ENCODE measurements at places on chromosomes 7 and 10.
A peak's percentile ranks its signal among the peaks of the same experiment; 100 is the strongest.

DNA sequence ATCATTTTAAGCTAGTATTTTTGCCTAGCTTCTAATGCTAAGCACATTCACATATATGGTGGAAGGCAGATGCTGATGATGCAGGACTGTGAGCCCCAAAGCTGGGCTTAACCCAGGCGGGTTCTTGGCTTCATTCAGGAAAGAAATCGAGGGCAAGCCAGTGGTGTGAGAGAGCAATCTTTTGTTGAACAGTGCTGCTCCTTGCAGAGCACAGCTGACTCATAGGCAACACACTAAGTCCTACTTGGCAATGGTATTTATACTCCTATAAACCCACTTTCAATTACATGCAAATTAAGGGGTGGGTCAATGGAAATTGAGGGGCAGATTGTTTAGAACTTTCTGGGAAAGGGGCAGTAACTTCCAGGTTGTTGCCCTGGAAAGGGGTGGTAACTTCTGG, 42.0 kb upstream of the CELF2 start:
- no peaks in the 10 kb centered on the region for H3K4me1 ChIP-seq
- no peak overlapping the region for H3K4me3 ChIP-seq
- H3K27ac ChIP-seq = no peak overlapping the region
- peaks cover 6% of the 10 kb centered on the region for H3K27me3 ChIP-seq
- DNase-seq = no peak

DNA sequence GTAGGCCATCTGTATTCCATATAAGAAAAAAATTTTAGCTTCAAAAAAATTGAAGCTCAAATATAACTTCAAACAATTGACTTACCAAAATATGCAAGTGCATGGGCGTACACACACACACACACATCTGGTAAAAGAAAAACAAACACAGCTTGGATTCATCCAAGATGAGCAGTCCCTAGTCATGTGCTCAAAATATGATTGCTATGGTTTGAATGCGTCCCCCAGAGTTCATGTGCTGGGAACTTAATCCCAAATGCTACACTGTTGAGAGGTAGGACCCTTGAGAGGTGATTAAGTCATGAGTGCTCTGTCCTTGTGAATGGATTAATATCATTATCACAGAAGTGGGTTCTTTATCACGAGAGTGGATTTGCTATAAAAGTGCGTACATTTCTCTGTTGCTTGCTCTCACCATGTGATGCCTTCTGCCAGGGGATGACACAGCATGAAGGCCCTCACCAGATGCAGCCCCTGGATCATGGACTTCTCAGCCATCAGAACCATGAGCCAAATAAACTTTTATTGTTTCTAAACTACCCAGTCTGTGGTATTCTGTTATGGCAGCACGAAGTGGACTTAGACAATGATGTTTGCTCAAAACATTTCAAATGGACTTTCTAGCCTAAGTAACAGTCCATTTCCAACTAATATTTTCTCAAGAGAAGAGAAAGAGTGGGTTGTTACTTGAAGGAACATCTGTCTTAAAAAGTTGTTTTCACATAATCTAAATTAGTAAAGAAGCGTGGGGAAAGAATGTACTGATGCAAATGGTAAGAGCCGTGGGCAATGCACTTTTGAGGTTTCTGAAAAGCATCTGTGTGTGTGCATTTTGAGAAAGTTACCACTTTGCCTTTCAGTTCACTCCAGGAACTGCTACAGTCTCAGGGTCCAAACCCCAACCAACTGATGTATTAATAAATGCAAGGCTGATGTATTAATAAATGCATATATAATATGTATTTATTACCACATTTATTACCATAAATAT, 15.1 kb upstream of the SVIL start:
- no peak overlapping the region for H3K27ac ChIP-seq
- no peaks in the 10 kb centered on the region for H3K27me3 ChIP-seq
- peaks cover 27% of the 10 kb centered on the region for H3K4me1 ChIP-seq
- H3K4me3 ChIP-seq = no peak overlapping the region
- no peak for DNase-seq

- no peak overlapping the region for H3K4me3 ChIP-seq
- H3K27ac ChIP-seq = no peak overlapping the region
Observed at GRCh38 chr7:87156709-87157108, 4.5 kb downstream of the DMTF1 start.

DNA sequence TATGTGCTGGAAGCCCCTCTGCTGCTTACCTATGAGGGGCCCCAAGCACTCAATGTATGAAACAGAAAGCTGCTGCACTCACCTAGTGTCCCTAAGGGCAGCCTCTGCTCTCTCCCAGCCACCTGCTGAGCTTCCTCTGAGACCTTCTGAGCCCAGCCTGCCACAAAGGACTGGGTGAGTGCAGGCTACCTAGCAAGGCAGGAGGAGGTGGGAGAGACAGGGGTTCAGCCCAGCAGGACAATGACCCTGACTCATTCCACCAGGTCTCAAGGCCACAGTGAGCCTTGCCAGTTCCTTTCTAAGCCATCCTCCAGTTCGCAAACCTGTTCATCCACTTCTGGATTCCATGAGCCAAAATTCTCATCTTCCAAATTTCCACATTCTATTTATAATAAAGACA, 16.3 kb downstream of the VOPP1 start:
- peaks cover 17% of the 10 kb centered on the region for H3K36me3 ChIP-seq
- H3K4me1 ChIP-seq = peaks cover 87% of the 10 kb centered on the region
- no peak for DNase-seq
- no peaks in the 10 kb centered on the region for H3K27me3 ChIP-seq

GRCh38 chr10:116029826-116030225, 243.2 kb downstream of the GFRA1 start:
- peaks cover 3% of the 10 kb centered on the region for H3K27me3 ChIP-seq
- no peaks in the 10 kb centered on the region for H3K36me3 ChIP-seq
- no peak overlapping the region for H3K4me3 ChIP-seq
- H3K4me1 ChIP-seq = no peaks in the 10 kb centered on the region

DNA sequence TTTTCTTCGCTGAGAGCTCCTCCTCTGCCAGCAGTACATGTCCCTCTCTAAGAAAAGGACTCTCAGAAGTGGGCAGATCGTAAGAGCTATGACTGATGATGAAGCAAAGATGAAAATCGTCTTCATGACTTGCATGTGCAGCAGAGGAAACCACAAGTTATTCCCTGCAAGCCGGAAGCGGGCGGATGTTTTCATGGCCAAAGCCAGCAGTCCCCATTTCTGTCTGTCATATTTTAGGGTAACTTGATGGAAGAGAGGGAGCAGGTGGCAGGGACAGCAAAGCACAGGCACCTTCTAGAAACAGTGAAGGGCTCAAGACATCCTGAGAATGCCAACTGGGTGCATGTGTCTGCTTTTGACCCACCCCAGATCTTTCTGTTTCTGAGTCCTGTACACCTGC, 19.9 kb downstream of the KLF6 start:
- peaks cover 62% of the 10 kb centered on the region for H3K4me1 ChIP-seq
- H3K27ac ChIP-seq = peak overlapping the region; percentile 28
- DNase-seq = peak; percentile 65
- no peaks in the 10 kb centered on the region for H3K36me3 ChIP-seq
- peak overlapping the region; percentile 30 for H3K4me3 ChIP-seq
- no peaks in the 10 kb centered on the region for H3K27me3 ChIP-seq

- no peak overlapping the region for H3K27ac ChIP-seq
- H3K4me3 ChIP-seq = no peak overlapping the region
- peaks cover 46% of the 10 kb centered on the region for H3K36me3 ChIP-seq
- no peak for DNase-seq
- no peaks in the 10 kb centered on the region for H3K27me3 ChIP-seq
Observed at GRCh38 chr7:3013975-3014792, 29.5 kb downstream of the CARD11 start.

DNA sequence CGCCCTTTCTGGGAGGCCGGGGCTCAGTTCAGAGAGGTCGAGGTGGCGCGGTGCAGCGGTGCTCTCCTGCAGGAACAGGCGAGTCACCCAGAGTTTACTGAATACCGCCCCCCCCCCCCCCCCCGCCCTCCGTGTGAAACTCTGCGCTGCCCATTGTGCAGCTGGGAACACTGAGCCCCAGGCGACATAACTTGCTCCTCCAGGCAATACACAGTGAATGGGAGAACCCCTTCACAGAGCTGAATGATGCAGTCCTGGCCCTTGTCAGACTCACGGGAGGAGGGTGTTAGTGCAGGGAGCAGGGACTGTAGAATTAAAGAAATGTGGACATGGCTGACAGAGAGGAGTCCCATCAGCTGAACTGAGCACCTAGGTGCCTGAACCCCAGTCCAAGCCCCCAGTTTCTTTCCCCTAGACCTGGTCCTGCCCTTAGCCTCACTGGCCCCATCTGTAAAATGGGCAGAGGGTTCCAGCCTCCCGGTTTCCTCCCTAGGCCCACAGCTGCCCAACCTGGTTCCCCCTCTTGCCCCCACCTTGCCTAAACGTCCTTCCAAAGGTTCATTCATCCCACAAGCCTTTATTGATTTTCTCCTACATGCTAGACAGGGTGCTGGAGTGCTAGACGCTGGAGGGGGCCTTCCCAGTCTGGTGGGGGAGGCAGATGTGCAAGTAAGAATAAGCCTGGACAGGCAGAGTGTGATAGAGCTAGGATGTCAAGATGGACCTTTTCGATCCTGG, 869 bp upstream of the LOXL4 start:
- DNase-seq = no peak
- H3K4me1 ChIP-seq = peaks cover 8% of the 10 kb centered on the region
- H3K27ac ChIP-seq = no peak overlapping the region
- peaks cover 35% of the 10 kb centered on the region for H3K27me3 ChIP-seq
- H3K36me3 ChIP-seq = no peaks in the 10 kb centered on the region

GRCh38 chr10:1364151-1364910, 308.1 kb downstream of the WDR37 start:
- no peak overlapping the region for H3K27ac ChIP-seq
- no peaks in the 10 kb centered on the region for H3K36me3 ChIP-seq
- no peaks in the 10 kb centered on the region for H3K4me1 ChIP-seq
- no peak for DNase-seq

GRCh38 chr10:369221-369683, 234.0 kb downstream of the ZMYND11 start:
- H3K36me3 ChIP-seq = peaks cover 3% of the 10 kb centered on the region
- no peaks in the 10 kb centered on the region for H3K4me1 ChIP-seq
- H3K4me3 ChIP-seq = no peak overlapping the region
- H3K27me3 ChIP-seq = no peaks in the 10 kb centered on the region
- no peak overlapping the region for H3K27ac ChIP-seq

DNA sequence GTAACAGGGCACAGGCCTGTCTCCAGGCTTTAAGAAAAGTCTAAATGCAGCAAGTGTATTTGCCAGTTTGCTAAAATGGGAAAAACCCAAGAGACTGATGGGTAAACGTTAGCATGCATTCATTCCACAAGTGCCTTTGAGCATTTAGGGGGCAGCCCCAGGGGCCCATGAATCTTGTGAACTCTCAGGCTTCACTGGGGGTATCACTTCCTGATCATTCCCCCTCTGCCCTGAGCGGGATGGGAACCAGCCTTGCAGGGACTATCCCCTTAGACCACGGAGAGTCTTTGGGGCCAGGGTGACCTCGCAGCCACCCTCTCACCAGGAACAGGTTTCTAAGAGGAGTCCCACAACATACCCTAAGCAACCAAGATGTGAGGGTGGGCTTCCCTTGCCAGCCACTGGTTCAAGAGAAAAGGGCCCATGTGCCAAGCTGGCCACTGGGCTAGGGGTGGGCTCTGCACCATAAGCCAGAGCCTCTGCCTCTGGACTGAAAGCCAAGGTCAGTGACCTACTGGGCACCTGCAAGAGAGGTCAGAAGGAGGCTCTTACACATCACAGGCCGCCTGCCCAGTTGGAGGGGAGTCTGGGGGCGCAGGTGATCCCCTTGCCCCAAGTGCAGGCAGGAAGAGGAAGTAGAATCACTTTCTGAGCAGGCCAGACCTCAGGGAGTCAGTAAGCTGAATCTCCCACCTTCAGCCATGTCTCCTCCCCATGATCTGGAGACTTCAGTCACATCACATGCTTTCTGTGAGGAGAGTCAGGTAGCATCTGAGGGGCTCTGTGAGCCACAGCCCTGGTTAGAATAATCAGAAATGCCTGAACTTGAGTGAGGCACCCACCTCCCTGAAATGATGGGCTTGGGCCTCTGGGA, 75.0 kb downstream of the C10orf105 start:
- no peaks in the 10 kb centered on the region for H3K27me3 ChIP-seq
- no peaks in the 10 kb centered on the region for H3K4me1 ChIP-seq
- H3K36me3 ChIP-seq = no peaks in the 10 kb centered on the region
- DNase-seq = no peak

- no peaks in the 10 kb centered on the region for H3K27me3 ChIP-seq
- DNase-seq = no peak
- no peak overlapping the region for H3K27ac ChIP-seq
Observed at GRCh38 chr7:29598613-29599012, 35.0 kb downstream of the PRR15 start.

DNA sequence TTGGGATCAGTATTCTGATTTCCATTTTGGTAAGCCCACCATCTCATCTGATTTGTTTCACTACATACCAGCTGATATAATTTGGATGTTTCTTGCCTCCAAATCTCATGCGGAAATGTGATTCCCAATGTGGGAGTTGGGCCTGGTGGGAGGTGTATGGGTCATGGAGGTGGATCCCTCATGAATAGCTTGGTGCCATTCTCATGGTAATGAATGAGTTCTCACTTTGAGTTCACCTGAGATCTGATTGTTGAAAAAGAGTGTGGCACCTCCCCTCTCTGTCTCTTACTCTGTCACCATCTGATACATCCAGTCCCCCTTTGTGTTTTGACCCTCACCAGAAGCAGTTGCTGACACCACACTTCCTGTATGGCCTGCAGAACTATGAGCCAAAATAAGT, 347.3 kb downstream of the ARL4A start:
- no peak for DNase-seq
- no peaks in the 10 kb centered on the region for H3K36me3 ChIP-seq
- no peaks in the 10 kb centered on the region for H3K27me3 ChIP-seq
- H3K27ac ChIP-seq = no peak overlapping the region
- no peak overlapping the region for H3K4me3 ChIP-seq

DNA sequence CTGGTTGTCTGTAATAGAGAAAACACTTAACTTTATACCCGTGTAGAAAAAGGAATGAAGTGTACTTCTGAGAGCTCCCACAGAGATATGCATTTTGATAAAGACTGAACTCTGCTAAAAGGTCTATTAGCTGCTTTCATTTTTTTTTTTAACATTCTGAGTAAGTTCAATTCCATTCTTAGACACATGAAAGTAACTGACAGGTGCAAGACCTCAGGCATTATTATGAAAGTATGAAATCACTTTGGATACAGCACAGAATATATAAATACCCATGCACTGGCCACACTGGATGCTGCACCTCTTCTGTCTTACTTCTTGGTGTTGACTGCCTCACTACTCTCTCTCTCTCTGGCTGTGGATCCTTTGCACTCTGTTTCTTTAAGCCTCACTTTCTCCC, 46.2 kb downstream of the VWDE start:
- H3K36me3 ChIP-seq = no peaks in the 10 kb centered on the region
- no peaks in the 10 kb centered on the region for H3K4me1 ChIP-seq
- no peak for DNase-seq

- no peak overlapping the region for H3K27ac ChIP-seq
- H3K27me3 ChIP-seq = no peaks in the 10 kb centered on the region
- H3K36me3 ChIP-seq = no peaks in the 10 kb centered on the region
- DNase-seq = no peak
- H3K4me3 ChIP-seq = no peak overlapping the region
Observed at GRCh38 chr10:75331081-75331480, 70.5 kb downstream of the ZNF503 start.

DNA sequence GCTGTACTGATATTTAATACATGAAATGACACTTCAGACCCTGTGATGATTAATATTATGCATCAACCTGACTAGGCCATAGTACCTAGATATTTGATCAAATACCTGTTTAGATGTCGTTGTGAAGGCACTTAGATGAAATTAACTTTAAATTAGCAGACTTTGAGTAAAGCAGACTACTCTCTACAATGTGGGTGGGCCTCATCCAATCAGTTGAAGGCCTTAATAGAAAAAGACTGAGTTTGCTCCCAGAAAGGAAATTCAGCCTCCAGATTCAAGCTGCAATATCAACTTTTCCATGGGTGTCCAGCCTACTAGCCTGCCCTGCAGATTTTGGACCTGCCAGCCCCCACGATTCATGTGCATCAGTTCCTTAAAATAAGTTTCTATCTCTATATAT, 68.6 kb upstream of the TMEM168 start:
- H3K36me3 ChIP-seq = peaks cover 6% of the 10 kb centered on the region
- no peaks in the 10 kb centered on the region for H3K4me1 ChIP-seq
- DNase-seq = no peak

All from CD4-positive, alpha-beta T cell (primary cell).